ENCODE measurements at places on chromosomes 4 and X. TPM values are rescaled to one million over a fixed set of nuclear protein-coding genes. Genes with fewer than 3 reads are reported as not detected.

- no peak for DNase-seq
These were observed 60.4 kb downstream of the CNOT6L start for GRCh38 chr4:77758804-77759203.

DNA sequence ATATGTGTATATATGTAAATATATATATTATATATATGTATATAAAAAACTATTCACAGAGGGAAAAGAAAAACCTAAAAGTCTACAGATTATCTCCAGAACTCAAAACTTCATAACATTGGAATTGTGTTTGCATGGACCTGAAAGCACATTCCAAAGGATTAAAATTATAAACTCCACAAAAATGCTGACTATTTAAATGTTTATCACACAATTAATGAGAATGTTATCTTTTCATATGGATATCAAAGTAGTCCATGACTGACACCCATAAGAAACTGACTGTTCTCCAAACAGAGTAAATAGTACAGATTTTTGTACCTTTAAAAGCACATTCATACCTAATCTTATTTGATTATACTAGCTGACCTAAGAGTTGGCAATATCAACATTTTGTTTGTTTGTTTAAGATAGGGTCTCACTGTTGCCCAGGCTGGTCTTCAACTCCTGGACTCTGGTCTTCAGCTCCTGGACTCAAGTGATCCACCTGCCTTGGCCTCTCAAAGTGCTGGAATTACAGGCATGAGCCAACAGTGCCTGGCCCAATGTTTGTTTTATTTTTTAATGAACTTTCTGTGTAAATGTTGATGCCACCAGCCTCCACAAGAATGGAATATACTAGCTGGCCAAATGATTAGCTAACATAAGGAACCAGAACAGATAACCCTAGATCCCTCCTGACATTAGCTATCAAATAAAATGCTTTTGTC is 50.0 kb downstream of the SLC39A8 start:
- DNase-seq: no peak

DNA sequence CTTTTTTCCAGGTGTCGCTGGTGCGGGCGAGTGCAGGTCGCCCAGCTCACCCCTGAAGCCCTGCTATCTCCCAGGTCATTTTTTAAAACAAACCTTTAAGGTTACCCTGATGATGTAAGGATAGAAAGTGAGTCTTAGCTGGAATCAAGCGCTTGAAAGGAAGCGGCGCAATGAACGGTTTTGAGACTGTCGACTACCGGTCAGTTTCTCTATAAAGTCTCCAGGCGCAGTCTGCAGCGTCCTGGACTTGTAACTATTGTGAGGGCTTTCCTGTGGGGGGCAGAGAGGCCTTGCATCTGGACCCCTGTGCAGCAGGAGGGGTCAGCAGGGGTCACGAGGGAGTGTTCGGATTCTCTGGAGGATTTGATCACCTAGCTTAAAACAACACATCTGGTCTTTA is 1.6 kb downstream of the KIT start:
- peak; percentile 37 for DNase-seq

DNA sequence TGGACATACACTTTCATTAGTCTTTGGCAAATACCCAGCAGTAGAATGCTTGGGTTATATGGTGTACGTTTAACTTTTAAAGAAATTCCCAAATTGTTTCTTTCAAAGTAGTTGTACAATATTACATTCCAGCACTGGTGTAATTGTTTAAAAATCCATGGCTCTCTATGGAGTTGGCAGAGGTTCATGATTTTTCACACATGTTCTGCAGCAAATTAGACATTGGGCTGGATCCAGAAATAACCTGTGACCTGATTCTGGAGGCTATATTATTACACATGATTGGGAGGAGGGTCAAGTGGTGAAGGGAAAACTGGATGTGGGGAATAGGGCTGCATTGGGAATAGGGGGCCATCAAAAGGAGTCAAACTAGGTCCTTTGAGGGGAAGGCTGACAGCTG is 41.9 kb downstream of the MAMLD1 start:
- DNase-seq: no peak

- no peak for DNase-seq
These were observed 232.1 kb upstream of the F9 start for GRCh38 chrX:139298437-139298836.

- DNase-seq: no peak
These were observed 23.3 kb downstream of the CAMK2D start for GRCh38 chr4:113738251-113738650.

- DNase-seq: no peak
These were observed 75.3 kb downstream of the METTL14 start for GRCh38 chr4:118760493-118760892.

DNA sequence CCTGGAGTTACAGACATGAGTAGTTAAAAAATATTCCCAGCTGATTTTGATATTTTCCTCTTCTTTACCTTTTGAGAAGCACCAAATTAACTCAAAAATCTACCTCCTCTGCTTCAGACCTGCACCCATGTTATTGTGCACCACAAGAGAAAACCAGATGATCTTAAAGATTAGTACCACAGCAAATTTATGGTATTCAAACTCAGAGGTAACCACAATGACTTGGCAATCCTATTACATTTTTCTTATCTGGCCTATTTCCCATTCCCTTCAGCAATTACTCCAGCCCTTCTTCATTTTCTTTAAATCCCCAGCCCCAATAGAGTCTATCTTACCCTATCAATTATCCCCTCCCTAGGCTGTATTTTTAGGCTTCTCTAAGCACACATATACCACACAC is 535.1 kb downstream of the FAT4 start:
- DNase-seq: no peak

- no peak for DNase-seq
These were observed 507.7 kb upstream of the DIAPH2 start for GRCh38 chrX:96176921-96177320.

DNA sequence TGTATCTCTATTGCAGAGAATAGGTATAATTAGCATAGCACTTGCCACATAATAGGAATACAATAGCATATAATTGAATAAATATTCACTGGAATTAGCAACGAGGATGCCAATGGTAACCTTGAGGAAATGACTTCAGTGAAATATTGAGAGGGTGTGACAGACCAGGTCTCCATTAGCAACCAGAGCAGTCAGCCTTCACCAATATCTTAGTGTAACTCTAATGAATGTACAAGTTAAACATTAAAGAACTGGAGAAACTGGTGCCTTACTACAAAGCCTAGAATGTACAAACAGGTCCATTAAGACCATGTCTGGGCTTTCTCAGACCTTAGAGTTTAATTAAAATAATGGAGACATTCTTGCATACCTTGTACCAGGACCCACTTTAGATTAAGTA is 143.0 kb downstream of the MAGEB17 start:
- DNase-seq: no peak

DNA sequence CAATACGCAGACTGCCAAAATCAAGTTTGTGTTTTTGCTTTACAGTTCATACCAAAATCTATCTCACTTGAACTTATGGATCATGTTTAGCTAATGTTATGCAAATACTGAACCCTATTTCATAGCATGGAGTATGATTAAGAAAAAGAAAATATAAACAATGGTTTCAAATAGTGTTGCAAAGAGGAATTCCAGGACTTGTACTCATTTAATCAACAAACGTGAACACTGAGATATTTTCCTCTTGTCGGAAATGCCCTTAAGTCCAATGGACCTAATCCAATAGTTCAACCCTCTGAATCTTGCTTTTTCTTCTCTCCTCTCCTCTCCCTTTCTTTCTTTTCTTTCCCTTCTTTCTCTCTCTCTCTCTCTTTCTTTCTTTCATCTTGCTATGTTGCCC is 30.8 kb downstream of the RASL11B start:
- DNase-seq: no peak

- no peak for DNase-seq
These were observed 41.0 kb upstream of the PITX2 start for GRCh38 chr4:110663738-110664444.

GRCh38 chr4:48904541-48905142 is 1.9 kb downstream of the OCIAD2 start:
- no peak for DNase-seq

- DNase-seq: no peak
These were observed 32.4 kb upstream of the BLTP1 start for GRCh38 chr4:122119739-122120138.

GRCh38 chrX:154458954-154459778 is 1.1 kb downstream of the PLXNA3 start:
- DNase-seq: no peak

DNA sequence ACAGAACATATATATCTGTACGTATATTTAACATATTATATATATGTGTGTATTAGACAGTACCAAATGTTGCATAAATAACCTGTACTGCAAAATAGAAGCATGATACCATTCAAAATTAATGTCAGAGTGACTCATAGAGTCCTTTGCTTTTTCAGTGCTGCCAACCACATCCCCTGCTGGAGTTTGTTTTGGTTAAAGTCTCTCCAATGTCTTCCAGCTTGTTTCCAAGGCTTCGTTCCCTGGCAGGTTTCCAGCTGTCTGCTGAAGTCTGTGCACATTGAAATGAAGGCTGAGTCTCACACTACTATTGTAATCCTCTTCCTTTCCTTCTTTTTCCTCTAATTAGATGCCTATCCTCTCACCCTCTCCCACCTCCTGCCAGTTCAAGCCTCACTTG is 14.9 kb downstream of the NRK start:
- DNase-seq: peak; percentile 67

- DNase-seq: no peak
These were observed 64.1 kb downstream of the ALPK1 start for GRCh38 chr4:112361181-112361791.

DNA sequence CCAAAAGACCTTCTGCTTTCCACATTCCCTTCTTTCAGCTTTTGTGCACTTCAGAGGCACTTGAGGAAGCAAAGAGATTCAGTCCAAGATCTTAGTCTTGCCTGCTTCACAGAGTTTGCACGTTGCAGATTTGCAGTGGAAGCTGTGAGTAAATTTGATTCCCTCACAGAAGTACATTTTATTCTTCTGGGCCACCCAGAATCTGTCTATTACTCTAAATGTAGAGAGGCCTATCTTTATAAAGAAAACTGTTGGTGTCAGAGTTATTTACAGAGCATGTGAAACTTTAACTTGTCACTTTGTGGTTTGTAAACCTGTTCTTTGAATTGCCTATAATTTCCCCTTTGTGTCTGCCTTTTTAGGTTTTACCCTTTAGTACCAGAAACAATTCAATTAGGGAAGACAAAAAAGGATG is 15.5 kb downstream of the SPRY1 start:
- no peak for DNase-seq

- DNase-seq: peak; percentile 42
These were observed 10.7 kb downstream of the LIAS start for GRCh38 chr4:39469429-39470077.

- no peak for DNase-seq
These were observed 60.9 kb downstream of the LEF1 start for GRCh38 chr4:108107729-108108382.

GRCh38 chrX:97200454-97200853 is 316.7 kb downstream of the RPA4 start:
- no peak for DNase-seq

- DNase-seq: no peak
These were observed 161.5 kb upstream of the SFRP2 start for GRCh38 chr4:153950100-153950979.

DNA sequence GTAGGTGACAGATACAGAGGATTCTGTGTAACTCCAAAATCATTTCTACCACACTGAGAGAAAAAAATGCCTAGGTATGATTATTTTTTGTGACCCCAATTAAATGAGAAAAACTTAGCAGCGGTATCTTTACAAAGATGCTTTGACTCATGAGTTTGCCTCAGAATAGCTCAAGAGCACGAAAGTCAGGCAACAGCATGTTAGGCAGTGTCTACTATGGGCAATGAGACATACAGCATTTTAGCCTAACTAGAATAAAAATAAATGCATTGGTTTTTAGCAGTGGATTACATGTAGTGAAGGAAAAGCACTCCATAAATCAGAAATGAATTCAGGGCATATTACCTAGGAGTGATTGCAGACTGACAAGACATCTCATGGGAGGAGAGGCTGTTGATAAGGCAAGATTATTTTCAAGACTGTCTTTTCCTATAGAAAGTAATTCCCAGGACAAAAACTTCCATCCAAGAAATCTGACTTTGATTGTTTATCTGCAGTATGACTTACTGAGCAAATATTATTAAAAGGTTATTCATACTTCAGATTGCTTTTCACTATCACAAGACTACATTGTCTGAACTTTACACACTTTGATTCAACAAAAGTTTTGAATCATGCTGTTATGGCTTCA is 3.6 kb downstream of the ANXA10 start:
- no peak for DNase-seq

GRCh38 chr4:141307241-141307689 is 86.6 kb downstream of the ZNF330 start:
- peak; percentile 43 for DNase-seq

EREG gene
- 2.9 TPM for total RNA-seq

PPP1R2C gene
- not detected for total RNA-seq

SATL1 gene
- 0.10 TPM for total RNA-seq

PRPS2 gene
- total RNA-seq: 7.7 TPM

EVC2 gene
- total RNA-seq: 2.9 TPM

MAGEA10 gene
- not detected for total RNA-seq

GPRIN3 gene
- 5.7 TPM for total RNA-seq

RBM41 gene
- 11.0 TPM for total RNA-seq

KDR gene
- 22.3 TPM for total RNA-seq

SEPSECS gene
- total RNA-seq: 4.4 TPM

HPSE gene
- 3.9 TPM for total RNA-seq

RAP2C gene
- 20.6 TPM for total RNA-seq

LGI2 gene
- total RNA-seq: 5.3 TPM

RBM47 gene
- total RNA-seq: 10.8 TPM
